ENCODE measurements at places on chromosomes 13 and 19.

DNA sequence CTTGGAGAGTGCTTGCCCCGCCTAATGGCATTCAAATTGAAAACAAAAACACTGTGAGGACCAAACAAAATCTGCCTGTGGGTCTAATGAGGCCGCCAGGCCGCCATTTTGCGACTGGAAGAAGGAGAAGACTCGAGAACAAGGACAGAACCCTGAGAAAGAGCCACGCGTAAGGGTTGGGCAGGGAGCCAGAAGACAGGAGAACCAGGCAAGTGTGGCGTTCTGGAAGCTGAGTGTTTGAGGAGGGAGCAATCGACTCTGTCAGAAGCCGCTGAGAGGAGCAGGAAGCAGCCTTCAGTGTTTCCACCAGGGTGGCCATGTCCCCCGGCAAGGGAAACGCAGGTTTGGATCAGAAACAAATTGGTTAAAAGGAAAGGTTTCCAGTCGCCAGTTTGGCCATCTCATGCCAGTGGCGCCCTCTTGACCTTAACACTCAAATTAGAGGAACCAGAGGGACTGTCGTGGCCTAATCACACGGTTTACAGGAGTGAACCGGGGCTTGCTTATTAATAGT lies 10.2 kb upstream of the PTOV1 start:
- DNase-seq = no peak

DNA sequence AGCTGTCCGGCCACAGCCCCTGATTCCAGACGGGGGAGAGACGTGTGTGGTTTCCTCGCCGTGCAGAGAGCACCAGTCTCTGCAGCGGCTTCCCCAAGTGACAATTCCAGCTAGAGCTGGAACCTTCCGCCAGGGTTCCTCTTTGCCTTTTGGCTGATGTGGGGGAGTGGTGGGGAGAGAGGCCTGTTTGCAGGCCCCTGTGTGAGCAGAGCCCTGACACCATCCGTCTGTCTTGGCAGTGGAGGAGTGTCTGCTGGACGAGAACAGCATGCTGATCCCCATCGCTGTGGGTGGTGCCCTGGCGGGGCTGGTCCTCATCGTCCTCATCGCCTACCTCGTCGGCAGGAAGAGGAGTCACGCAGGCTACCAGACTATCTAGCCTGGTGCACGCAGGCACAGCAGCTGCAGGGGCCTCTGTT lies 25.0 kb downstream of the LAMP1 start:
- no peak for DNase-seq

- no peak for DNase-seq
Observed at GRCh38 chr19:3515891-3516422, 9.8 kb downstream of the FZR1 start.

- DNase-seq = no peak
Observed at GRCh38 chr19:16594131-16594586, 21.9 kb upstream of the SLC35E1 start.

DNA sequence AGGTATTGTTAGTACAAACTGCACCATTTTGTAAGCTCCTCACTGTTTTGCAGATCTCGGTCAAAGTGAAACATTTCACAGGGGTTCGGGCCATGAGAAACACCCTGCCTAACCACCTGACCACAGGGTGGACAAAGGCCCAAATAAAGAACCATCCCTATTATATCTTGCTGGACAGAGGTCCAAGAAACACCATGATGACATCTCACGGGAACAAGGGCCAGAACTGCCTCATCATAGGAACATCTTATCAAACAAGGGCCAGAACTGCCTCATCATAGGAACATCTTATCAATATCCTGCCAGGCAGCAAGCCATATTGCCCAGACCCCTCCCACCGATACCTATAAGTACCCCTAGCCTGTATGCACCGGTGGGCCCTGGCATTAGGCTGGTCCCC lies 99.7 kb downstream of the PCDH9 start:
- DNase-seq = no peak

- no peak for DNase-seq
Observed at GRCh38 chr13:38784036-38784880, 97.4 kb downstream of the FREM2 start.

DNA sequence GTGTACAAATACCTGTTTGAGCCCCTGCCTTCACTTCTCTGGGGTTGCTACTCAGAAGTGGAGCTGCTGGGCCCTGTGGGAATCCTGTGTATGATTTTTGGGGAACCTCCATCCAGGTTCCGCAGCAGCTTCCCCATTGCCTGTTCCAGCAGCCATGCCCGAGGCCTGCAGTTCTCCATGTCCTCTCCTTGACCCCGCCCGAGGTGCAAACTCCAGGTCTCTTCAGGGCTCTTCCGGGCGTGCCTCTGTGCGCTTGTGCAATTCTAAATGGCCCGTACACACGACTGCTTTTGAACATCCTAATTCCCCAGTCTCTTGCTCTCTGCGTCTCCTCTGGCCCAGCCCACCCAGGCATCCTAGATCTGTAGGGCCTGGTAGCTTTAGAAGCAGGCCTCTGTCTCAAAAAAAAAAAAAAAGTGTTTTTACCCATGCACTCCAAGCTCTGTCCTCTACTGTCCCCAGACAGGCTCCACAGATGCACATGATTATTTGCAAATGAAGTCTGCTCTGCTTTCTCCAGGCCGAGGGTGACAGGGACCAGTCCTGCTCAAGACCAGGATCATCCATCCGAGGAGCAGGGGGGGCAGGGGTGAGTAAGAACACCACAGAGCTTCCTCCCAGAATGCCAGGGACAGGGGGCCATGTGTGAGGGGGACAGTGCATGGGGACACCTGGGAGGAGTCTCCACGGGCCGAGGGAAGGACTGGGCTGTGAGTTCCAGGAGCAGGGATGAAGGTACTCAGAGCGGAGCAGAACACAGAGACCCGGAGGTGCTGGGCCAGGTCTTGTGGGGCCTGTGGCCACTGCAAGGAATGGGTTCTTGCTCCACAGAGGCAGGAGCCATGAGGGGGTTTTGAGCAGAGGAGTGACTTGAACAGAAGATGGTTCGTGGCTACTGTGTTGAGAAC lies 51.7 kb downstream of the SLC7A9 start:
- no peak for DNase-seq

GRCh38 chr19:10587022-10587838 lies at the start of gene AP1M2:
Gene AP1M2 (minus strand): TSS chr19:10587312. CDS start chr19:10587231, 81 bp downstream.
- no peak for DNase-seq

GRCh38 chr19:16143399-16144215 lies at the start of gene HSH2D:
Gene HSH2D (plus strand): TSS chr19:16143685. CDS start chr19:16148751, 5,066 bp downstream.
- peak; percentile 57 for DNase-seq
